Stimulated activated CD4-positive, alpha-beta T cell treated with anti-CD3 and anti-CD28 coated beads, Interleukin-12 subunit alpha, Interleukin-12 subunit beta, amount 100 ng/mL, for 4 hours (primary cell): ENCODE measurements at places on chromosomes 3 and 15.
A peak's percentile ranks its signal among the peaks of the same experiment; 100 is the strongest.

GRCh38 chr3:104909198-104909597 is 457.5 kb upstream of the ALCAM start:
- no peak for DNase-seq

DNA sequence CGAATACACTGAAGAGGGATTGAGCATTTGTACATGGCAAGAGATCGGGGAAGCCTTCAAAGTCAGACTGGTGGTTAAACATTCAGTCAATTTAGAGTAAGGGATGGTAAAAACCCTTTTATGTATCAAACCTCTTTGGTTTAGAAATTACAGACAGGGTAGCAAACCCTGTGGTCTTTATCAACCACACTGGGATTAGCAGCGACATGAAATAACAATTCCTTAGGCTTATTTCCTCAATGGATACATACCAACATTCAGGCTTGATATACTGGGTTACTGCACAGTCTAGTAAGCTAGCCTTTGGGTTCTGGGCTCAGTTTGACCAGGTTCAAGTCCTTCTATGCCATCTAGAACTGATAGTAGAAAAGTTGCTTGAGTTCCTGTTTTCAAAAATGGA is 127.4 kb downstream of the THRB start:
- DNase-seq, result no peak

GRCh38 chr3:126982126-126982470 is 817 bp upstream of the PLXNA1 start:
- DNase-seq, result peak; percentile 59

GRCh38 chr15:68405378-68406250 is 26.3 kb downstream of the ITGA11 start:
- DNase-seq, result no peak

DNA sequence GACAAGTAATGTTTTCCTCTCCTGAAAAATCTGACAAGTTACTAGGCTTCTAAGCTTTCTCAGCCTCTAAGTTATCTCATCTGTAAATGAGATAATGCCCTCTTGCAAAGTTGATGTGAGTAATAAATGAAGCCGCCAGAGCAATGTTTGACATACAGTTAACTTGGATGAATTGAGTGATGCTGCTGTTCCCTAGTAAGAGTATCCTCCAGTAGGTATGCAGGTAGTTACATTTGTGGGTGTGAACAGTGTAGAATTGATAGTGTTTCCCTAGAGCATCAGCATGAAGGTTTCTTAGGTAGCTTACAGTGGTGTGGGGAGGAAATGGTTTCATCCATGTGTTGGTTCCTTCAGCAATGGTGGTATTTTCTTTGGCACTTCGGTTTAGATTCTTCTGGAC is 3.4 kb downstream of the ATP2C1 start:
- DNase-seq, result no peak

GRCh38 chr15:96324192-96324895 is 6.2 kb upstream of the NR2F2 start:
- no peak for DNase-seq

DNA sequence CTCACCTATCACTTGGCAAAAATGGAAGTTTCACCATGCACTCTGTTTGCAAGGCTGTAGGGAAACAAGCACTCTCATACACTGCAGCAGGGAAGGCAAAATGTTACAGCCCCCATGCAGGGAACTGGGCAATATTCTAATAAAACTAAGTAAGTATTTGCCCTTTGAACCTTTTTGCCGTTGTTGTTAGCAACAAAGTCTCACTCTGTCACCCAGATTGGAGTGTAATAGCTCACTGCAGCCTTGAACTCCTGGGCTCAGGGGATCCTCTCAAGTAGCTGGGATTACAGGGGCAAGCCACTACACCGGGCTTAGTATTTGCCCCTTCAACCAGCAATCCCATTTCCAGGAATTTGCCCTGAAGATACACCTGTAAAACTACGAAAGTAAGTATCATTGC is 122.5 kb downstream of the TBC1D5 start:
- DNase-seq, result no peak

- no peak for DNase-seq
Observed at GRCh38 chr3:171311784-171312183, 148.4 kb downstream of the TNIK start.

DNA sequence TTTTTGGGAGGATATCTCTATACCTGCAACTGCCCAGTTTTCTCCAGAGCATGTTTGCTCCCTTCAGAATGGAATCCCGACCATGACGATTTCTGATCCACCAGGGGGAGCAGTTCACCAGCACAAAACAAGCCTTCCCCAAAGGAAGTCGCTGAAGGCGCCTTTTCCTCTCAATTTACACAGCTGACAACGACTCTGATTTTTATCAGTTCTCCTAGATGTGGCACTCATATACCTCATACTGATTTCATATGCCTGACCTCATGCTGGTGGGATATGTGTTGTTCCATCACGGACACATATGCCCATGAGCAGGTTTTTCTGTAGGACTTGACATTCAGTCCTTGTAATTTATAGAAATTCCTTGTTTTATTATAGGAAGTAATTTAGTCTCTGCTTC is 1028.2 kb downstream of the MCTP2 start:
- DNase-seq, result peak; percentile 25

DNA sequence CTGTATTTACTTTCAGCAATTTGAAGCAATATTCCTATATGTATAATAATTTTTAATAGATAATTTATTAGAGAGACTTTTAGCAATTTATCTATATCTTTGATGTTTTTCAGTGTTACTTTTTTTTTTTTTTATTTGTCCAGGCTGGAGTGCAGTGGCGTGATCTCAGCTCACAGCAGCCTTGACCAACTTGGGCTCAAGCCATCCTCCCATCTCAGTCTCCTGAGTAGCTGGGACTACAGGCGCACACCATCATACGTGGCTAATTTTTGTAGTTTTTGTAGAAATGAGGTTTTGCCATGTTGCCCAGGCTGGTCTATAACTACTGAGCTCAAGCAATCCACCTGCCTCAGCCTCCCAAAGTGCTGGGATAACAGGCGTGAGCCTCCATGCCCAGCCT is 25.3 kb upstream of the SLTM start:
- no peak for DNase-seq

GRCh38 chr15:38691965-38692788 is 127.6 kb upstream of the RASGRP1 start:
- no peak for DNase-seq

GRCh38 chr3:196620161-196620604 is 19.3 kb upstream of the NRROS start:
- DNase-seq, result no peak

DNA sequence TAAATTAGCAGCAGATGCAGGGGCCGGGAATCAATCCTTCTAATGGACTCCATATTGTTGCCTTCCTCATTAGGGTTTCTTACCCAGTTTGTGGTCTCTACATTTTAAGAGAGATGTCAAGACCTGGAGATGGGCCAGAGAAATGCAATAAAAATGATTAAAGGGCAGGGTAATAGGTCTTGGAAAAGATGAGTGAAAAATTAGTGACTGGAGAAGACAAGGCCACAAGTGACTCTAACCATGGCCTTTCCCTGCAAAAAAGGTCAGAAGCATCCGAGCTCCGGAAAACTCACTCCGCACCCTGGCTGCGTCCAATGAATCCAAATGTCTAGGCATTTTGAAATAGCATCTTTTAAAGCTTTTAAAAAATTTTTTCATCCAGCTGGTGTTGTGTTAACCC is 152.8 kb downstream of the ARRDC4 start:
- DNase-seq, result no peak

DNA sequence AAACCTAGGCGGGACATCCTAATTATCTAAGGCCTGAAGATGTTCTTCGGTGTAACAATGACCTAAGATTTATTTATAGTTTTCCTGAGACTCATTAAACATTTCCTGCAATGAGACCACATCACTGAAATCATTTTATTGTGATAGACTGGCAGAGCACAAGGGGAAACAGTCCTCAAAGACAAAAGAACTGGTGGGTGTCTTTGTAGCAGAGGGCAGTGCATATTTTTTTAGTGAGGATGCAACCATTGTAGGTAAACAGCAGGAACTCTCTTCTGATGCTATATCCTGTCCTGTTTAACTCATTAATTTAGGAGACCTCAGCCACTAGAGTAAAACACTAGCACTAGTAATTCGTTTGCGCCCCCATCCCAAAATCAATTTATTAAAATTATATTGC is 100.0 kb downstream of the MAGI1 start:
- no peak for DNase-seq

- no peak for DNase-seq
Observed at GRCh38 chr3:157122116-157122515, 37.8 kb downstream of the CCNL1 start.

GRCh38 chr3:72973031-72973723 is 23.4 kb upstream of the PPP4R2 start:
- DNase-seq, result no peak

DNA sequence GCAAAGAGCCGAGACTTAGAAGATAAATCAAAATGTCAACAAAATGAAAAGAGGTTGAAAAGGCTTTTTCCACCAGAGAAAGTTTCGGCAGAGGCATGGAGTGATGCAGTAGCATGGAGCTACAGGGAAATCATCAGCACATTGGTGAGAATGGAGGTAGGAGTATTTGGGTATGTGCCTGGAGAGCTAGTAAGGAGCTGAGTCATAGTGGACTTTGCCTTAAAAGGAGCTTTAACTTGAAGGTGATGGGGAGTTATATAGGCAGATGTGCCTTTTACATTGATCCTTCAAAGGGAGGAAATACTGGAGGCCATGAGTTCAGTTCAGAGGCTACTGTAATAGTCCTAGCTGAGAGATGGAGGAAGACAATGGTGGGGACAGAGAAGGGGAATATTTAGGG is 44.3 kb downstream of the IL5RA start:
- no peak for DNase-seq

GRCh38 chr3:160804762-160805161 is 48.7 kb downstream of the PPM1L start:
- no peak for DNase-seq

DNA sequence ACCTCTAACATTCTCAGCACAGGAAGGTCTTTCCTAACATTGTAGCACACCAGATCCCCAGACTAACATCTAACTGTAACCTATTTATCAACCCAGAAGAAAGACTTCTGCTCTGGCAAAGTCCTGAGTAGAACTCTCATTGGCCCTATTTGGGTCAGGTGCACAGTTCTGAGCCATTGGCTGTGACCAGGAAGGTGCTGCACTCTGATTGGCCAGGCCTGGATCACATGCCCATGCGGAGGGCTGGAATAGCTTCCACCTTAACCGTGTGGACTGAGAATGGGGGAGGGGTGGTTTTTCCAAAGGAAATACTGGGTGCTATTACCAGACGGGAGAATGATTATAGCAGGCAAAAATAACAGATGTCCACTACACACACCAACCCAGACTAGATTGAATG is 11.5 kb downstream of the FEZF2 start:
- DNase-seq, result no peak

- DNase-seq, result no peak
Observed at GRCh38 chr3:73503781-73504180, 121.0 kb downstream of the PDZRN3 start.

DNA sequence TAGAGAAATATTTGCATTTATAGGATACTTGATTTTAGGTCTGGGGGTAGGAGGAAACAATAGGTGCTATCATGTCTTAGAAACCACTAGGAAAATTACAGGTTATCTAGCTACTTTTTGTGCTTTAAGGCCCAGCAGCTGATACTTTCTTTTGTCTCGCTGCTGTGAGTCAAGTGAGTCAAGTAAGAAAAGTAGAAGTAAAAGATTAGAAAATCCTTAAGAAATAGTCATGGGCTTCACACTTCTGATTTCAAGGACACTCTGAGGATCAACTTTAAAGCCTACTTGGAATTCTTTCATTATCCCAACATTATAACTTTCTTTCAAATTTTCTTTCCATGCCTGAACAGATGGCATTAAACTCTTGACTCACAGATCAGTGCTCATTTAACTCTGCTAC is 95.2 kb upstream of the RBMS3 start:
- no peak for DNase-seq

- no peak for DNase-seq
Observed at GRCh38 chr15:98537516-98538060, 110.8 kb upstream of the IGF1R start.

- no peak for DNase-seq
Observed at GRCh38 chr3:73813291-73813690, 188.6 kb upstream of the PDZRN3 start.
